ENCODE measurements at places on chromosomes 2 and 18. TPM values are rescaled to one million over a fixed set of nuclear protein-coding genes. Genes with fewer than 3 reads are reported as not detected.

DNA sequence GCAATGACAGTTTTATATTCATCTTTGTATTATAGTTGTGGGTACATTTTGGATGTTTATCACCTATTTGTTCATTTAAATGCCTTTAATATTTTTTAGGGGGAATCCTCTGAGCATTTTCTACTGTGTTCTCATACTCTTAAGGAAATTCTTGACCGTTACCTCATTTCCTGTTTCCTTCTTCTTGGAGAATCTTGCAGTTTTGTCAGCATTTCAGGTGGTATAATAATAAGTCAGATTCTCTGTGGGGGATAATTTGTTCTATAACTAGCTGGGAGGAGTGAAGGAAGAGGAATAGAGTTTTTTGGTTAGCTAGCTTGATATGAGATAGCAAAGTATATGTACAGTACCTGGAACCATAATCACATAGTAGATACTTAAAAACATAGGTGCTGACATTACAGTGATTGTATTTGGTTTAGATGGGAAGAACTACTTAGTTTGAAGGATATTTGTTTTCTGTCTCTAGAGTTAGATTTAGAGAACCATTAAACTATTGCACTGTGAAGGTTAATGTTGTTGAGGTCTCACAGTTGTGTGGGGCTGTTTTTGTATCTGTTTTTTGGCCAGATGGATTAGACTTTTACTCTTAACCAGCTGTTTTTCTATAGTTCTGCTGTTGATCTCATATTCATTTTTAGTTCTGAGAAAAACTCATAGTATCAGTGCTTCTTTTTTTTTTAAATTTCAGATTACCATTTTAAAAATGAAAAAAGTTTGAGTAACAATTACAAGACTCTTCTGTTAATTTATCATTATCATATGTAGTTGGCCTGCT is 14.2 kb downstream of the MTX2 start:
- DNase-seq = peak; percentile 29

DNA sequence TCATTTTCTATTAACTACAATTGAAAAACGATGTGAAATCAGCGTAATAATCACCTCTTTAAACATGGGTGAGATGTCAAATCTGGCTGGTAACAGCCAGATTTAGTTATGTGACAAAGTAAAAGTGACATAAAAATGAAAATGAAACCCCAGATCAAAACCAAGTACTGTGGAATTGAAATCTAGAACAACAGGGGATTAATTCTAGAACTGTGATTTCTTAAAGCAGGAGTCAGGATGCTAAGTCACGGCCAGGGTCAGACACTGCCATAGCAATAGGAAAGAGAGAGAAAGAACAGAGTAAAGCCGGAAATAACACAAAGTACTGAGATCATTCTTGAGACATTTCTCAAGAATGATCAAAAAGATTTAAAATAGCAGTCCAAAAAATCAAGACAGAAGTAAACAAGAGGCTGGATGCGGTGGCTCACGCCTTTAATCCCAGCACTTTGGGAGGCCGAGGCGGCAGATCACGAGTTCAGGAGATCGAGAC is 1183.7 kb upstream of the NXPH2 start:
- DNase-seq = no peak

GRCh38 chr2:176133389-176133788 is 3.9 kb downstream of the HOXD8 start:
- no peak for DNase-seq

- no peak for DNase-seq
Observed at GRCh38 chr2:80822999-80823398, 518.4 kb upstream of the LRRTM1 start.

DNA sequence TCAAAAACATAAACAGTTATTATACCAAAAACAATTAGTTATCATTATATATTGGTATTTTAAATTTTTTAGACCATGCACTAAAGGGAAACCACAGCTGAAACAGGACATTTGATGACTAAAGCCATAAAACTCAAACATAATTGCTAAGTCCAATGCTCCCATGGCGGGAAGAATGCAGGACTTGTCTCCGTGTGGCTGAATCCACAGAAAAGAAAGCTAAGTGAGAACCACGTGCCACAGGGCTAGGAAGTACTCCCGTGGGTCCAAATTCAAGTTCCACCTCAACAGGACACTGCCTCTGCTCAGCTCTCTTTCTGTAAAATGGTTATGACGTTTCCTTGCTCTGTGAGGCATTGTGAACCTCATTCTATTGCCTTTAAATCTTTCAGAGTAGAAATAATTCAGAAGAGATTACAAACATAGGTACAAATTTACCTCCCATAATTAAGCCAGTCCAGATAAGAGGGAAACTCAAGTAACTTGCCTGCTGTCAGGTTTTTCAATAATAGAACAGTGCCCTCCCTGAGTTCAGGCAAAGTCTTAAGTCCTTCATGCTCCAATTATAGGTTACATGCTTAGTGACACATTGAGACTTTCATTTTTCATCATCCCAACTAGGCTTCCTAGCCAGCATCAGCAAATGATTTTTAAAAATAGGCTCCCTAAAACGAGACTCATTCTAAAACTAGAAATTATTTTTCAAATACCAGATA is 36.7 kb downstream of the FTCDNL1 start:
- DNase-seq = no peak

- DNase-seq = peak; percentile 40
Observed at GRCh38 chr2:234638966-234639365, 142.1 kb upstream of the ARL4C start.

DNA sequence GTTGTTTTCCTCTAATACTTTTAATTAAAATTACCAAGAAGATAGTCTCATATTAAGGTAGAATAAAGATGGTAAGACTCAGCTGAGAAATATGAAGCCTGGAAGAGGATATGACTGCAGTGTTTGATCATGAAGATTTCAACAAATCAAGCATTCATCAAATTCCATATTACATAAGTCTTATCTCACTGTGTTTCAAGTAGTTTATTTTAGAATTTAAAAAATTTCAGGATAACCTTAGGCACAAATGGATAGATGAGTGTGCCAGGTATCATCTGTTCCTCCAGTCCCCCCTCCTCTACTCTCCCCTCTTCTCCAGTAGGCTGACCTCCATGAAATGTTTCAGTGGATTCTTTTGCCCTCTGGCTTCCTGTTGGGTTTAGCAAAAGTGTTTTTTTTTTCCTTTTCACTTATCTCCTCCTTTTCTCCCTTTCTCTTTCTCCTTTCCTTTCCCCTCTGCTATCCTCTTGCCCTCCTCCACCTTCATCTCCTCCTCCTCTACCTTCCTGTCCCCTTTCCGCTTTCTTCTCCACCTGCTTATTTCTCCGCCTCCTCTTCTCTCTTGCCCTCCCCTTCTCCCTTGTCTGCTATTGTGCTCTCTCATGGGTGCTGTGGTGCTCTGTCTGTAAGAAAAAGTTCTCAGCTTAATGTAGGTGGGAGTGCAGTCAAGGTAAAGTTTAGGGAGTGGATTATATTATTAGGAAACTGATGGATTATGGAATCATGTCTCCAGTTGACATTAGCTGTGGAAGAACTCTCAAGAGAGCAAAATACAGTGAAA is 72.8 kb downstream of the ABI2 start:
- DNase-seq = no peak

GRCh38 chr2:185012643-185013042 is 414.3 kb downstream of the ZNF804A start:
- DNase-seq = no peak

The MLPH gene
- total RNA-seq = 24.6 TPM

DNA sequence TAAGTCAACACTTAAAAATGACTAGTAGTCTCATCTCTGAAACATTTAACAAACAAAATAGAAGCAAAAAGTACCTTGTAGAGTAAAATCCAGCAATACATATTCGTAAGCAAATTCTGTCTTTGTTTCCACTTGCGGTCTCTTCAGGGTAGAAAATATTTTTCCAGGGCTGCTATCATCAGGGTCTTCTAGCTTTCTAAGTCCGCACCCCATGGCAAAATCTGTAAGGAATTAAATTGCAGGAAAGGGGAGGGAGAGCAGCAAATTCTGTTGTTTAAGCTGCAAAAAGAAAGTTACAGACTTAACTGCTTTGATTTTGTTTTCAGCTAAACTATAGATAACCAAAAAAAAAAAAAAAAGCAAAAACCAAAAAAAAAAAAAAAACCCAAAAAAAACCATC is at the start of gene RFTN2:
RFTN2 (minus strand) TSS at position 342 of the 400 bp plus-strand sequence; CDS start at position 213, 129 bp downstream.
- no peak for DNase-seq

DNA sequence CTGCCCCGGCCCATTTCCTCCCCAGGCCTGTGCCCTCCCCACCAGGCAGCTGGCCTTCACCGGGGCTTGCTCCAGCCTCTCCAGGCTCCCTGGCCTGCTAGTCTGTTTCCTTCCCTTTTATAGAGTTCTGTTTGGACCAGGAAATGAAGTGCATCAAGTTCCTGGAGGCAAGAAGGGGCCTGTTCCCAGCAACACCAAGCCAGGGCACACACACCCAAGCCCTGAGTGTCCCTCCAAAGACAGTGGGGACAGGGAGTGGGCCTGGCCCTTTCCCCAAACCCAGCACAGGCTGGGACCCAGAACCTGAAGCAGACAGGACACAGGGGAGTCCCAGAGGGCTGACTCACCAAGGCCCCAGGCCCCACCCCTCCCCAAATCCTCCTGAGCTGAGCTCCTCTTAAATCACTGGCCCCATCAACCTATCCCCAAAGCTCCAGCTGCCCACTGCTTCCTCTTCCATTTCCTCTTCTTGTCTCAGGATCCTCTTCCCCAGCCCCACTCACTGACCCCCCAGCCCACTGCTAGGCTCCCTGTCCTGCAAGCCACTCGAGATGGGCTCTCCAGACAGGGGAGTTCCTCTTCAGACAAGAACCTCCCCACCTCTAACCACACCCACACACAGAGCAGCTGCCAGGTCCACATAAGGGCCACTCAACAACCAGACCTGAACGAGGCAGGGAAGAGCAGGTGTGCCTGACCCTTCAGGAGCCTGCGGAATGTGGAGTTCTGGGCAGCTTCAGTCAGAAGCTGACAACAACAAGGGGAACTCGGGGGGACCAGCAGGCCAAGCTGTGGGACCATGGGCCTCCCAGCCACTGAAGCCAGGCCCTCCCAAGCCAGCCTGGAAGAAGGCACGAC is 74.2 kb downstream of the TNS1 start:
- no peak for DNase-seq

The NEUROD1 gene
- total RNA-seq = not detected

DNA sequence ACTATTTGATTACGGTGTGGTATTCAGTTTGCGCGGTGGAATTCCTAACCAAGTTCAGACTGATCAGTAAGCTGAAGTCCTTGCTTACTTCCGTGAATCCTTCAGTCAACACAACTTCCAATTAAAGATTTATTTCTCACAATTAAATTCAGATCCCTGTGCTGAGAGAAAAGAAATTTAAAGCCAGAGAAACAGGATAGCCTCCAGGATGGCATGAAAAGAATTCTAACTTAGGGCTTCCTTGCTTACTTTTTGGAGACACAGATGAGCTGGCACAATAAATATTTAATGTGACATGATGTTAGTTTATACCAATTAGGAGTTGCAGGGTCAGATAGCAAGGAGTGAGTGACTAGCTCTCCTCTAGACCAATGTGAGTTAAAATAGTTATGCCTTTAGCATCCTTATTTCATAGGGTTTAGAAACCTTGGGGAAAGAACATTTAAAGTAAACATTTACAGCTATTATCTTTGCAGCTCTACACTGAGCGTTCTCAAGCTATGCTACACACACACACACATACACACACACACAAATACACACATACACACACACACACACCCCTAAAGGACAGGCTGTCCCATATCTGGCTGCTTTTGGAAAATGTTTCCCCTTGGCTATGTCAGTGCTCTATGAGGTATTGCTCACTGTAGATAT is 151.0 kb downstream of the TRIB2 start:
- DNase-seq = no peak

DNA sequence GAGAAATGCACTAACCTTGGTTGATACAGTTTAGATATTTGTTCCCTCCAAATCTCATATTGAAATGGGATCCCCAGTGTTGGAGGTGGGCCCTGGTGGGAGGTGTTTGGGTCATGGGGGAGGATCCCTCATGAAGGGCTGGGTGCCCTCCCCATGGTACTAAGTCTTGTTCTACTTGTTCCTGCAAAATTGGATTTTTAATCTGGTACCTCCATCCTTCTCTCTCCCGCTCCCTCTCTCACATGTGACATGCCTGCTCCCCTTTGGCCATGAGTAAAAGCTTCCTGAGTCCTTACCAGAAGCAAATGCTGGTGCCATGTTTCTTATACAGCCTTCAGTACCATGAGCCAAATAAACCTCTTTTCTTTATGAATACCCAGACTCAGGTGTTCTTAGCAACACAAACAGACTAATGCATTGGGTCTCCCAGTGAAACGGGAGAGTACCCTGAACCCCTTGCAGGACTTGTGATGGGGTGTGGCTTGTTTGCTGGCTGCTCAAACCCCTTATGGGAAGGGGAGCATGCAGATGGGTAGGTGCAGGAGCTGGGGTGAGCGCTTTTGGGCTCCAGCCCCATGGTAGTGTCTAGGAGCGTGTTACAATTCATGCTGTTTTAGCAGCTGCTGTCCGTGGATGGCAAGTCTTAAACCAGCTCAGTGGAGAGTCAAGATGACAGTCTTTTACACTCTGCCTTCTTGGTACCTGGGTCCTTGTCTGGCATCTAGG is 27.2 kb downstream of the FAHD2B start:
- DNase-seq = no peak

The NCOA1 gene
- 22.3 TPM for total RNA-seq

The MEMO1 gene
- 66.5 TPM for total RNA-seq

DNA sequence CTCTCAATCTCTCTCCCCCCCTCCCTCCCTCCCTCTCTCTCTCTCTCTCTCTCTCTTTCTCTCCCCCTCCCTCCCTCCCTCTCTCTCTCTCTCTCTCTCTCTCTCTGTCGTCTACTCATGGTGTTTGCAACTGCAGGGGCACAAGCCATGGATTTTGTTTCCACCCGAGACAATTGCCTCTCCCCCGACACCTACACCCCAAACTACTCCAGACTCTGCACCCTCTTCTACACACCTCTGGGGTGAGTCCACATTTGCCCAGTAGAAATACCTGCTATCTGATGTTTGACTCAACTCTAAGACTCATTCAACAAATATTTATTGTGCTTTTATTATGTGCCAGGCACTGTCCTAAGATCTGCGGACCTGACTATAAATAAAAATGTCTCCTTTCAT is 93.7 kb downstream of the TMEM17 start:
- no peak for DNase-seq

GRCh38 chr2:64311191-64311910 is 142.6 kb upstream of the LGALSL start:
- no peak for DNase-seq

DNA sequence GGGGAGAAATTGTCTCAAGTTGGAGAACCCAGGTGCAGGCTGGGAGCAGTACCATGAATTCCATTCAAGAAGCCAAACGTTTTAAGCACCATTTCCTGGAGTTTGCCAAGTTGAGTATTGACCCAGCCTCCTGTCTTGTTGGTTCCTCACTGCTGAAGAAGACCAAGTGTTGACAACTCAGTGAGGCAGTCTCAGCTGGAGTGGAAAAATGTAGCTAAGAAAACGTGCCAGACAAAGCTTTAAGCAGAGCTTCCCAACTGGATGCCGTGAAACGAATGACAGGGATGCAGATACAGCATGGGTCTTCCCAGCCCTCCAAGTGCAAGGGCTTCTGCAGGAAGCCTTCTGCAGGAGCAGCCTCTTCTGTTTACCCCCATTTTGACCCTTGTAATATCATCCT is 778 bp upstream of the INPP1 start:
- no peak for DNase-seq

- DNase-seq = peak; percentile 68
Observed at GRCh38 chr2:222561817-222562645, 93.9 kb downstream of the FARSB start.

The XIRP2 gene
- total RNA-seq = not detected

Data from renal cortical epithelial cell (primary cell).